NCI-H774 (cell line): ENCODE measurements at places on chromosomes 1 and 21.

DNA sequence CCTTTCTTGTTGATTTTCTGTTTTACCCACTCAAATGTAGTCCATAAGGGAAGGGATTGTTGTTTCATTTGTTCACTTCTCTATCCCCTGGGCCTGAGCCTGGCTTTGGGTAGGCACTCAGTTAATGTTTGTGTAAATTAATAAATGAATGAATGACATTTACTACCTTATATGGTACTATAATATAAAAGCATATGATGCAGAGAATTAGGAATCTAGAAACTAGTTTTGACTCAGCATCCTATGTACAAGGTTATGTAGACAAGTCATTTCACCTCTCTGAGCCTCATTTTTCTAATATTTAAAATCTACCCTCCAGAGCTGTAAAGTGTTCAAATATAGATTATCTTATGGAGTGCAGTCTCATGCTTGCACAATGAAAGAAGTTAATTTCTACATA, 68.9 kb upstream of the S1PR1 start:
- no peak for DNase-seq

DNA sequence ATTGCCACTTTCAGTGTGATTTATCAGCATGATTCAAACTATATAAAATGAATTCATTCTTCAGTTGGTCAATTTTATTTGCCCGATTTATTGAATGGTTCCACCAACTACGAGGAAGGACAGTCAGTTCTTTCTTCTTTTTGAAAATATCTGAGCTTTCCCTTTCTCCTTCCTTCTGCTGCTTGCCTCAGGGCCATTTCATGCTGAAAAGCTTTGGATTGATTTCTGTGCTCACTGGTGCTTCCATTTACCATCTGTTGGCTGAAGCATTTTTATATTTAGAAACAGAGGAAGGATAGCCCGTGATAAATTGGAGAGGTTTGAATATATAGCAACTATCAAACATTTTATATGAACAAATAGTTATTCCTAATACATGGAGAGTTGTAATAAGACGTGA, 68.9 kb upstream of the ADAMTS5 start:
- no peak for DNase-seq

DNA sequence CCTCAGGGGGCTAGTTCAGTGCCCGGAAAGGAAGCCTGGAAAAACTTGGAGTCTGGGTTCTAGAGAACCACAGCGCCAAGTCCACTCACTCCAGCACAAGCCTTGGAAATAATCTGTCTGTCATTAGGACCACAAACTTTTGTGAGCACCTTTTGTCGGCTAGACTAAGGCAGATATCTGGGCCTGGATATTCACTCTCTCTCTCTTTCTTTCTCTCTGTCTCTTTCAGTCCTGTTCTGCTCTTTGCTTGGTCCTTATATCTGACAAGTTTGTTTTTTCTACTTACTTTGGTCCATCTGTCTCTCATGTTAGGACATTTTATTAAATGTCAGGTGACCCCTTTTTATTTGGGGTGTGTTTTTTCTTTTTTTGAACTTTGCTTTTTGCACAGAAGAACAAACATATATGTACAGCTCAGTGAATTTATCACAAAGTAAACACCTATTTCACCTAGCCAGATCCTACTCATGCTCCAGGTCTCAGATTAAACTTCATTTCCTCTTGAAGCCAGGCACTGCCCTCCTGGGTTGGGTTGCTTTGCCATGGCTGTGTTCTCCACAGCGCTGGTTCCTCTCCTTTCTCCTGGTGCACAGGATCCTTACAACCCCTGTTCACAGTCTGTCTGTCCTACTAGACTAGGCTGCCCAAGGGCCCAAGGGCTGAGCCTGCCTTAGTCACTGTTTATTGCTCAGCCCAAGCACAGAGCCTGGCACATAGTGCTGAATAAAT, 40.8 kb downstream of the TCEANC2 start:
- no peak for DNase-seq

GRCh38 chr1:44907893-44908292, 64.8 kb upstream of the PTCH2 start:
- DNase-seq = no peak

DNA sequence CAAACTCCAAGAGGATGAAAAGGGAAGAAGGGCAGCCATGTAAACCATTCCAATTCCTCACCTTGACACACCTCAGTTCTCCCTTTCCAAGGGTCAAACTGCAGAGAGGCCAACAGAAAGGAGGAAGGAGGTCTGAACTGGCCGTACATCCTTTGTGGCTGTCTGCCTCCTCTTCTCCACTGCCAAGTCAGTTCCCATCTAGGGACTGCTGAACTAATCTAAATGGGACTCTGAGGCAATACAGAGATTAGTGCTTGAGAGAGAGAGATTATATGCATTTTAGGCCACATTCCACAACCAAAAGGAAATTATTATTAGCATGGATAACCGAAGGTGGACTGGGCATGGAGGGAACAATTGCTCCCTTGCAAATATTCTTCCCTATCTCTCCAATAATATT, 2.7 kb downstream of the ARHGEF11 start:
- DNase-seq = no peak

DNA sequence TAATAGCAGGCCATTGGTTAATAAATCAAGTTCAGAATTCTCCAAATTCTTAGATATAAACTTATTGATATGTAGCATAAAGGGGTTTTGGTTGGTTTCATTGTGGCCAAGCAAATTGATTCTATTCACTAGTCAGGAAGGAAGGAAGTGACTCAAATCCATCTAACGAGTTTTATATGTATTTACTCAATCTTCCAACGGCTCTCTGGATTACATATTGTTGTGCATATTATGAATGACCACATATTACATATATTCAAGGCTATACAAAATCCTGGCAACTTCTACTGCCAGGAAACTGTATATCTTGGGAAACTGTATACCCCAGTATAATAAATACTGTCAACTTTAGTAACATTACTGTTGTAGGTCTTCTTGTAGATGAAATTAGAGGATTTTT, 20.1 kb upstream of the PDE4B start:
- no peak for DNase-seq

DNA sequence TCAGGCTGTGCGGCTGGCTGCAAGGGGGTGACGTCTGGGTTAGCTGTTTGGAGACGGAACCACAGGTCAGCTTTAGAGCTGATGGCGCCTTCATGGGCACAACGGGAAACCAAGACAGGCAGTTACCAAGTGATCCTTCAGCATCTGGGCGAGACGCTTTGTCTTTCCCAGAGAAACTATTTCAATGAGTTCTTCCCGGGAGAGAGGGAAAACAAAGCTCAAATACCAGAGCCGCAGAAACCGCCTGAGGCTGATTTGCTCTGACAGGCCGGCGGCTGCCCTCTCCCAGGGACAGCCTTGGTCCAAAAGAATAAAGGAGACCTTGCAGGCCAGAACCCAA, 76.5 kb downstream of the CD58 start:
- DNase-seq = no peak

- no peak for DNase-seq
Measured at GRCh38 chr21:37231671-37232070, 35.5 kb downstream of the VPS26C start.

GRCh38 chr1:231761747-231762541, 135.4 kb downstream of the DISC1 start:
- DNase-seq = no peak

- no peak for DNase-seq
Measured at GRCh38 chr1:23426828-23427227, 2.3 kb upstream of the TCEA3 start.

- no peak for DNase-seq
Measured at GRCh38 chr1:198119906-198120305, 36.9 kb upstream of the NEK7 start.

DNA sequence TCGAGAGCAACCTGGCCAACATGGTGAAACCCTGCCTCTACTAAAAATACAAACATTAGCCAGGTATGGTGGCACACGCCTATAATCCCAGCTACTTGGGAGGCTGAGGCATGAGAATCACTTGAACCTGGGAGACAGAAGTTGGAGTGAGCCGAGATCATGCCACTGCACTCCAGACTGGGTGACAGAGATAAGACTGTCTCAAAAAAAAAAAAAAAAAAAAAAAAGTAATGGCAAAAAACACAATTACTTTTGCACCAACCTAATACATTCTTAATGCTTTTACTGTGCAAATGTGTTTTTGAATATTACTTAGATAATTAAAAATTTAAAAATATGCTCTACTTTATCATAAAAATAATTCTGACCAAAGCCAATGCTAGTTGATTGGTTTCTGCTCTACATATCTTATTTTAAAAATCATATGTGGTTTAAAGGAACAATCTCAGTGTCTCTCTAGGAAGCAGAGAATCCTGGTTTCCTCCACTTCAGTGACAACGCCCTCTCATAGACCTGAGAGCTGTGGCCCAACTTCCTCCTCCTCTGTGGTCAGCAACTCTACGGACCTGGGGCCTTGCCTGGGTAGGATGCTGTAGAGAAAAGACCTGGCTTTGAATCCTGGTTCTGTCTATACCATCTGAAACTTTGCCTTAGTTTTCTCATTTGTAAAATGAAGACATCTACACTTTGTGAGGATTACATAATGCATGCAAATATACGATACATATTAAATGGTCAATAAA, 64.7 kb downstream of the TGFBR3 start:
- DNase-seq = no peak

- DNase-seq = no peak
Measured at GRCh38 chr1:26122988-26123973, 11.7 kb downstream of the PDIK1L start.

GRCh38 chr1:39413902-39414528, 77.4 kb upstream of the BMP8A start:
- DNase-seq = no peak

GRCh38 chr21:45033791-45034555, 40.4 kb upstream of the ADARB1 start:
- no peak for DNase-seq

DNA sequence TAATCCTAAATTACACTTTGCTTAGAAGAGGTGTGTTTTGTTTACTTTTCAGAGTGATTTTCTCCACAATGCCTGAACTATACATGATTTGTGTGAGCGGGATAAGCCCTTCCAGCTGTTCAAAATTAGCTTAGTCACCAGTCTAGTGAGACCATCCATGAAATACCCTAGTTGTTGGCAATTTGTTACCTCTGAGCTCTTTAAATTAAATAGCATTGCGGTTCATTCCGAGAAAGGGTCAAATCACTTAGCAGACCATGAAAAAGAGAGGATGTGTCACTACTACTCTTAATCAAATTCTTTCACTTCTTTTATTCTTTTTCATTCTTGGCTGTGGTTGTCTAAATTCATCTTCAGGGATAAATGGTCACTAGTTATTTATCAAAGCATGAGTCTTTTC, 11.9 kb upstream of the VAV3 start:
- DNase-seq = no peak

- DNase-seq = no peak
Measured at GRCh38 chr1:27109103-27109822, 45.7 kb downstream of the SLC9A1 start.

- DNase-seq = no peak
Measured at GRCh38 chr1:155241841-155242264, 13.4 kb downstream of the ENTREP3 start.

- no peak for DNase-seq
Measured at GRCh38 chr1:109767637-109768334, 4.1 kb upstream of the EPS8L3 start.

- no peak for DNase-seq
Measured at GRCh38 chr1:161849518-161849917, 83.4 kb downstream of the ATF6 start.

DNA sequence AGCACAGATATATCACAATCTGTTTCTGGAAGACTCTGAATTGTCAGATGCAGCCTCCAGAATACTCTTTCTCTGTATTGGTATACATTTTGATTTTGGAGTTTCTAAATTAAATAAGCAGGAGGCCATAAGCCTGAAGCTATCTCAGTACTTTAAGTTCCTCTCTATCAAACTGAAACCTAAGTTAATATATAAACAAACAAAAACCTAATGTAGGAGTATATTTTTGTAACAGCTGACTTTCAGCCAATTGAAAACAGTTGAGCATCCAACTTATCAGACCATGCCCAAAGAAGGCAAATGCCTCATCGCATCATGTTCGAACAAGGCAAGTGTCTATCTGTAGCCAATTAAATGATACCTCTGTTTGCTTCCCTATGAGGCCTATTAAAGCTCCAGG, 1054.4 kb downstream of the AMY1C start:
- DNase-seq = no peak

- DNase-seq = no peak
Measured at GRCh38 chr1:153291514-153291913, 21.2 kb downstream of the PGLYRP3 start.

DNA sequence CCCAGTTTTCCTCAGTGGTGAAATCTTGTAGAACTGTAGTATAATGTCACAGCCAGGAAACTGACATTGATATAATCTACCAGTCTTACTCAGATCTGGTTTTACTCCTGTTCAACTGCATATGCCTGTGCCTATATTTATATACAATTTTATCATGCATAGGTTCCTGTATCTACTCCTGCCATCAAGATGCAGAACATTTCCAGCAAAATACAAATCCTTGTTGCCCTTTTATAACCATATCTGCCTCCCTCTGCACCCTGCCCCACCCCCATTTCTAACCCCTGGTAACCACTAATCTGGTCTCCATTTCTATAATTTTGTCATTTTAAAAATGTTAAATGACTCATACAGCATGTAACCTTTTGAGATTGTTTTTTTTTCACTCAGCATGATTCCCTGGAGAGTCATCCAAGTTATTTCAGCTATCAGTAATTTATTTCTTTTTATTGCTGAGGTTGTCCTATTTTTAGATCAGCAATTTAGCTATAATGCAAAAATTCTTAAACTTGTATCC, 8.1 kb downstream of the UTP25 start:
- no peak for DNase-seq

- DNase-seq = no peak
Measured at GRCh38 chr1:74412244-74412643, 100.2 kb downstream of the LRRC53 start.

- DNase-seq = no peak
Measured at GRCh38 chr1:15229707-15230131, 17.3 kb upstream of the FHAD1 start.
